ENCODE measurements at places on chromosomes 2 and 18.

DNA sequence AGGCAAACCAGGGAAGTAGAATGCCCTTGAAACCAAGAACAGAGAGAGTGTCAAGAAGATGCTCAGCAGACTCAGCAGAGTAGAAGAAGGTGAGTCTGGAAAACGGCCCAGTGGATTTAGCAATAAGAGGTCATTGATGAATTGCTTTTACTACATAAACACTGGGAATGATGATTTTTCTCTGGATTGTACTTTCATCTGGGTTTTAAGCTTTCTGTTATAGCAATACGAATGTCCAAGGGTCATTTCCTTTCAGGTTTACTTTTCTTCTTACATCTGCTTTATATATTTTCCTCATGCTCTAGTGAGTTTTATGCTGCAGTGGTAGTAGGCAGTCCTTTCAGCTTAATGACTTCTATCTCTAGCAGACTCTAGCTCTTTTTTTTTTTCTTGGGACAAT is 16.9 kb downstream of the EML6 start:
- no peak for DNase-seq

- no peak for DNase-seq
Observed at GRCh38 chr2:131035826-131036231, 57.4 kb downstream of the FAM168B start.

DNA sequence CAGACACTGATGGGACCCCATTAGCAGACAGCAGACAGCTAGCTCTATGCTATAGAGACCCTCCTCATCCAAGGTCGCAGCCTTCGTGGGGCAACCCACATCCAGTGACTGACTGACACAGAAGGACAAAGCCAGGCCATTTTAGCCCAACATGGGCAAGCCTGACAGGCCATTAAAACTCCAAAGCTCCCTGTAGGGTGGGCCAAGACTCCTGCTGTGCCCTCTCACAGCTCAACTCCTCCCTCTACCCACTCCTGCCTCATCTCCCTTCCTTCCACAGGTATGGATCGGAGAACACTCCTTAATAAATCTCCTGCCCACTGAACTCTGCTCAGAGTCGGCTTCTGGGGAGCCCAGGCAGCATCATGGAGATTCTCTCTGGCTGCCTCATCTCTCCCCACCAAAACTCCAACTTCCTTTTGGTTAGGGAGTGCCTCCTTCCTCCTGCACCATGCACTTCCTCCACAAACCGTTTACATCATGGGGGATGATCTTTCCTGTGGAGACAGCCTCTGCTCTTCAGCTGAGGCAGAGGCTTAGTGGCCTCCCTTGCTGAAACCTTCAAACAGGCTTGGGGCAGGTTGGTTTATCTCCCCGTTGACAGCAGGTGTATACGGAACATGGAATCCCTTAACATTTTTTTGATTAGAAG is 86.5 kb downstream of the ACTR3 start:
- no peak for DNase-seq

DNA sequence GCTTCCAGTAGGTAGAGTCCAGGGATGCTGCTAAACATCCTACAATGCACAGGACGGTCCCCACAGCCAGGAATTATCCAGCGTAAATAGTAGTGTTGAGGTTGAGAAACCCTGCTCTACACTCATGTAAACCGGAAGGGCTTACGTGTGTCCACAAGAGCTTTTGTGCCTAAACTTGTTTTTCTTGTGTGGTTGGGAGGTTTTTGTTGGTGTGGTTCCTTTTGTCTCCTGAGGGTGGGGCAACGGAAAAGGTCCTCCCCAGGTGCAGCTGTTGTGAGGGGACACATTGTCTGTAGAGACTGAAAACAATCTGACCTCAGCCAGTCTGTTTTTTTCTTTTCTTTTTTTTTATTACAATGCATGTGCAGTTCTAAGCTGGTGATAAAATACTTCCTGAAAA is 72.7 kb upstream of the MGAT5 start:
- no peak for DNase-seq

GRCh38 chr2:157046396-157046795 is 211.1 kb upstream of the GALNT5 start:
- DNase-seq, result no peak

DNA sequence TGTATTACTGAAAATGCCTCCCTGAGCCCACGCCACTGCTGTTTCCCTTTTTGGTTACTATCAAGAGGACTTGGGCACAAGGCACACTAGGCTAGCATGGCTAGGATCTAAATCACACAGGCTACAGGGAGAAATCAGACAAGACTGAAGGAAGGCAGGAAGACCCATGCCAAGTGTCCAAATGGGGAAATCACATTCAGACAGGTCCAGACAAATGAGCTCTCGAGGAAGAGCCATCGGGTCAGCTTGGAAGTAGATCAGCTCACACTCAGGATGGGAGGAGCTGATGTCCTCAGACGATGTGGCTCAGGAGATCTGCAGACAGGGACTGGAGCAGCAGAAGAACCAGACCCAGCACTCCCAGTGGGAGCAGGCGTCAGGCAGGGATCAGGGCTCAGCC is 113.2 kb downstream of the COL6A3 start:
- DNase-seq, result no peak

- DNase-seq, result no peak
Observed at GRCh38 chr2:21117688-21118087, 6.1 kb upstream of the TDRD15 start.

GRCh38 chr2:10493634-10494281 is 45.6 kb upstream of the ODC1 start:
- DNase-seq, result no peak

DNA sequence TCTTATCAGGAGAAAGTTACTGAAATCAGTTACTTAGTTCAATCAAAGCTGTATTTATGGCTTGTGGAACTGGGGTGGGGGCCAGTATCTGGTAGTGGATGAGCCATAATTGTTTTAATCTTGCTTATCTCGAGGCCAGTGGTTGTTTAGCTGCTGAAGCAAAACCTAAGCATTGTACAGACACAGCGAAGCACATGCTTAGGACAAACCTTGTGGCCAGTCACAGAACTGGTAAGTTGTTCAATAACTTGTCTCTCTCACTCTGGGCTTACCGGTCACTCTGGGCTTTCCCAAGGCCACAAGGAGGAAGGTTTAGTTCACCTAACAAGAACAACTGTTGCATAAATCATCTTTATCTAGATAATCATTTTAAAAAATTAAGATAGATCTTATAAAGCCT is 296.6 kb upstream of the NETO1 start:
- no peak for DNase-seq

- DNase-seq, result no peak
Observed at GRCh38 chr2:64869126-64869525, 120.1 kb upstream of the SLC1A4 start.

- DNase-seq, result no peak
Observed at GRCh38 chr2:28049899-28050298, 159.4 kb downstream of the BABAM2 start.

DNA sequence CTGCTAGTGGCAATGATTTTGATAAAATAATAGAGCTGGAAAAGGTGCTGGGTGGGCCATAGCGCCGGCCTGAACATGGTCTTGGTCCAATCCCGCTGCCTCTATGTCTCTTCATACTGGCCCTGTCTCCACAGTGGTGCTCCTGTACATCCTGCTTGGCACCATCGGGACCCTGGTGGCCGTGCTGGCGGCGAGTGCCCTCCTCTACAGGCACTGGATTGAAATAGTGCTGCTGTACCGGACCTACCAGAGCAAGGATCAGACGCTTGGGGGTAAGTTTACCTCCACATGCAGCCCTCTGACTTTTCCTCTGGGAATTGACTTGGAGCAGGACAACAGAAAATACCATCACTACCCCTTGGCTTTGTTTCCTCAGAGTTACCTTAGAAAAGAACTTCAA is 24.0 kb downstream of the IL18RAP start:
- no peak for DNase-seq

GRCh38 chr2:131404753-131405152 is 40.8 kb upstream of the RAB6D start:
- DNase-seq, result no peak

DNA sequence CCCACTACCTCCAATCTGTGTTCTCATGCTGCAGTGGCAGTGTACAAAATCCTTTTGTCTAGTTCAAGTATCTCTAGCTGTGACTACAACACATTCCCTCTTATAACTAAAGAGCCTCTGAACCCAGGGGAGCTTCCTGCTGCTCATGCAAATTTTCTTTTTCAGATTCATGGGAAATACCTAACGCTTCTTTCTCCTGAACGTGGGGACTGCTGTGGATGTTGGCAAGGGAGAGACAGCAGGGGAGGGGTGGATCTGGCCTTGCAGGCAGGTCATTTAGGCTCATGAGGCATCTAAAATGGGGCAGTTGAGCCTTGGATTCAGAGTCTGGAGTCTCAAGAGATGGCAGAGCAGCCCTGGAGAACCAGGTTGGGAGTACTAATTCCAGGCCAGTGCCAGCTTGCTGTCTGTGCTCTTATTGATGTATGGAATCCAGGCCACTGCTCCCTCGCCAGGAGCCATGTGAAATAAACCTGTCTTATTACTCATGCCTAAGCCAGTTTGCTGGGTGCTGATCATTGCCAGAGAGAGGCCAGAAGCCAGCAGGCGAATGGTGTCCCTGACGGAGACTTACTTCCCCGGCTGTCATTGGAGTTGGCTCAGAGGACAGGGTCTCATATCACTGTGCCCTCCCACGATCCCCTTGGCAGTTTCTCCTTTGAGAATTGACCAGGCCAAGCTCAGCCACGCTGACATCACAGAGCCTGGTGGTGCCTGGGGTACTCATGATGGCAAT is 29.2 kb upstream of the TNP1 start:
- DNase-seq, result no peak

GRCh38 chr2:66058675-66059074 is 376.2 kb upstream of the MEIS1 start:
- no peak for DNase-seq

- no peak for DNase-seq
Observed at GRCh38 chr18:25873833-25874232, 216.6 kb downstream of the SS18 start.

GRCh38 chr18:37322492-37323035 is 243.0 kb downstream of the CELF4 start:
- DNase-seq, result peak; percentile 69

Data from ecto neural progenitor cell (in vitro differentiated cells).